ENCODE measurements at places on chromosomes 16 and 17.

GRCh38 chr16:73547552-73548403, 499.9 kb upstream of the ZFHX3 start:
- DNase-seq: no peak

DNA sequence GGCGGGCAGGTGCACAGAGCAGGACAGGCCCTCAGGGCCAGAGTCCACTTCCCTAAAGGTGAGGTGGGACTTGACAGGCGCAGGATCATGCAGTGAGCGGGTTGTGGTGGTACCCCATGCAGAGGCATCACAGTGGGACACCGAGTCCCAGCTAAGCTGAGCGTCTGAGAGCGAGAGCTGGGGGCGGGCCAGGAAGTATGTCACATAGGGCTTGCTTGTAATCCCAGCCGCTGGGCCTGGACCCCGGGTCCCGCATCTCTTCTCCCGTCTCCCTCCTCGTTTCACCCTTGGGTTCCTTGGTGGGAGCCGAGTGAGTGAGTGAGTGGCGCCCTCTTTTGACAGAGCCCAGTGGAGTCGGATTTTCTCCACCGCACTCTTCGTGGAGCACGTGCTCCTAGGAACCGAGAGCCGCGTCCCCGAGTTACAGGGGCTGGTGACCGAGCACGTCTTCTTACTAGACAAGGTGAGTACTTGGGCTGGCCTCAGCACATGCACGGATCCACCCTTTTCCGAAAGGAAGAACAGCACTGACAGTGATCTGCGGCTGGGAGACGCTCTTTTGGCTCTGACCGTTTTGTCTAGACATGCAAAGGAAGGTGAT, 50.8 kb upstream of the ENDOV start:
- no peak for DNase-seq

GRCh38 chr17:41939693-41940090, 9.3 kb downstream of the ODAD4 start:
- DNase-seq: no peak

DNA sequence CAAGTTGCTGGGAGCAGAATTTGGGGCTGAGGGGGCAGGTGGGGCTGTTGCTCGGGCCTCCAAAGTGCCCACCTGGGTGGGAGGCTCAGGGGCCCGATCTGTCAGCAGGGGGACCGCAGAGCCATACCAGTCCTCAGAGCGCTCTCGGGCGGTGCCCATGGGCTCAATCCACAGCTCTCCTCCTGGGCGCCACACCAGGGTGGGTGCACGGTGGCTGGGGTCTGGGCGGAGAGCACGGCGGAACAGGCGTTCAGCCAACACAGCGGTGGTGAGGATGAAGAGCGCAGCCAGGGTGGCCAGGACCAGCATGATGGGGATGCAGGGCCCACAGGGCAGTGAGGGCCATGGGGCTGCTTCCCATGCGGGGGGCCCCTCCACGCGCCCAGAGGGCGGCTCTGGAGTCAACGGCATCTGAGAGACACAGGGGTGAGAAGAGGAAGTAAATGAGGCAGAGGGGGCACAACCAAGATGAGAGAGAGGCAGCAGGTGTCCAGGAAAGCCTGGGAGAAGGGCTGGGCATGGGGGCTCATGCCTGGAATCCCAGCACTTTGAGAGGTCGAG, 1.2 kb downstream of the C16orf54 start:
- no peak for DNase-seq

Data from activated T-cell treated with anti-CD3 and anti-CD28 coated beads for 1 hour (primary cell).